Esophagus mucosa (tissue), 1 donor: ENCODE measurements at places on chromosomes 12 and 14. TPM values are rescaled to one million over a fixed set of nuclear protein-coding genes. Genes with fewer than 3 reads are reported as not detected.

DNA sequence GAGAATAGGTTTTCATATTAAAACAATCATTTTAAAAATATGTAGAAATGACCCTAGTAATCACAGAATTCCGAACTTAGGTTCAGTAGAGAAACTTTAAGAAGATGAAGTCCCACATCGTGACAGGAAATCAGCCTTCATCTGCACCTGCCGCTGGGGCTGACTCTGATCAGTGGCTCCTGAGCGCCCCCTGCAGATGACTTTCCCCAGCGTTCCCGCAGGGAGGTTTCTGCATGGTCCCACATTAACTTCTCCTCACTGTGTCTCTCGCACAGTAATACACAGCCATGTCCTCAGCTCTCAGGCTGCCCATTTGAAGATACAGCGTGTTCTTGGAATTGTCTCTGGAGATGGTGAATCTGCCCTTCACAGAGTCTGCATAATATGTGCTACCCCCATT lies 1131.1 kb downstream of the TMEM121 start:
- no peak for ATAC-seq

DNA sequence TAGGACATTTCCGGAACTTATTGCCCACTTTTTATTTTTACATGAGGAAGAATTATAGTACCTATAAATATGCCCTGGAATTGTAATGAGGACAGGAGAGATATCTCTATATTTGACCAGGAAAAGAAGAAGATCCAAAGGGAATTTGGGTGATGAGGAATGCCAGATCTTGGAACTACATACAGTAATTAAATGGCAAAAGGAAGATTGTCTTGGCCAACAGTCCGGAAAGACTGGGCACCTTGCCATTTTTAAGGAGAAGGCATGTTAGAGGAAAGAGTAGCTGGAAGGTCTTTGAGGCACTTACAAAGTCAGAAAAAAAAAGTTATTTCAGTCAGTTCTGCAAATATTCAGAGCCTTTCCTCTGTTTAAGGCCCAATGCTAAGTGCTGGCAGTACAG lies 616.4 kb downstream of the MED13L start:
- no peak for ATAC-seq

The PMCH gene
- not detected for total RNA-seq

DNA sequence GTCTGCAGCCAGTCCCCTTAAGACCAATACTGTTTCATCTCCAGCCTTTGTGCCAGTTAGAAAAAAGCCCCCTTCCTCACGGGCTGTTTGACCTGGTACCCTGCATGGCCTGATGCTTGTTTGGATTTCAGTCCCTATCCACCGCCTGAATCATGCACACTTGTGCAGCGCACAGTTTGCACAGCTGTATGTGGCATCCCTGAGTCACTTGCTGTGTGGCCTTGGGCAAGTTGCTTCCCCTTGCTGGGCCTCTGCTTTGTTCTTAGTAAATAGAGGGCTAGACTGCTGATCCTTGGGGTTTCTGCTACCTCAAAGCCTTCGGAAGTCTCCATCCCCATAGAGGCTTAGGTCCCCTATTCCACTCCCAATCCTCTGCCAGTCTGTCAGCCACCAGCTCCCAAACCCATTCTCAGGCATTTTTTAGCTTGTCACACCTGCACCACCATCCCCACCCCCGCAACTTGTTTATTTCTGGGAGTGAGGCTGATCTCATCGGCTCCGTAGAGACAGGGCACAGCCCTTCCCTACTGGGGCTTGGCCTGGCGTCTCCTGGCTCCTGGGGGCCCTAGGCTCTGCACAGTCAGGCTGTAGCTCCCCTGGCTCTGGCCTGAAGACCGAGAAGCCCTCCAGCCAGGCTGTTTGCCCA lies 8.8 kb downstream of the KRT80 start:
- ATAC-seq = peak; percentile 51

GRCh38 chr14:79325071-79325470 lies 886.2 kb downstream of the DIO2 start:
- no peak for ATAC-seq

- peak; percentile 62 for ATAC-seq
Measured at GRCh38 chr14:98138666-98139065, 1133.3 kb downstream of the BCL11B start.

- no peak for ATAC-seq
Measured at GRCh38 chr14:99636487-99636886, 8.4 kb upstream of the HHIPL1 start.

DNA sequence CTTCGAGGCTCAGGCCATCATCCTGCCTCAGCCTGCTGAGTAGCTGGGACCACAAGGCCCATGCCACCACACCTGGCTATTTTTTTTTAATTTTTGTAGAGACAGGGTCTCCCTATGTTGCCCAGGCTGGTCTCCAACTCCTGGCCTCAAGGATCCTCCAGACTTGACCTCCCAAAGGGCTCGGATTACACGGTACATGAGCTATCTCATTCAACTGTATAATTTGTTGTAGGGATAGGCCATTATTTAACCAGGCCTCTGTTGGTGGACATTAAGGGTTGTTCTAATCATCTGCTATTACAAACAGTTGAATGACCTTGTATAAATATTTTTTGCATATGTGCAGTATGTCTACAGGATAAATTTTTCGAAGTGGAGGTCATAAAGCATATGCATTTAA lies 9.0 kb downstream of the KIF5A start:
- no peak for ATAC-seq

The TAS2R10 gene
- total RNA-seq = 0.16 TPM

DNA sequence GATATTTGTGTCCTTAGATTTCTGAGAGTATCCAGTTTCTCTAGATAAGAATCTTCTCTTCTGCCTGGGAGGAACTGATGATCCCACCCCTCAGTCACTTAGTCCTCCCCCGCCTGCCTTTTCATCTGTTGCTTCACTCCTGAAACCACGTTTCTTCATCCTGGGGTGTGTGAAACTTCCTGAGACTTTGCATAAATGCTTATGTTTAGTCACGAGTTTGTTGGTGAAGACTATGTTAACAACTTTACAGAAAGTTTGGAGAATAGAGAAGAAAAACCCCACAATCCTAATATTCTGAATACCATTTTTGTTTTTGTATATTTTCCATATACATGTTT lies 33.2 kb downstream of the MARK3 start:
- no peak for ATAC-seq

GRCh38 chr12:19489168-19489567 lies 49.9 kb downstream of the AEBP2 start:
- no peak for ATAC-seq

DNA sequence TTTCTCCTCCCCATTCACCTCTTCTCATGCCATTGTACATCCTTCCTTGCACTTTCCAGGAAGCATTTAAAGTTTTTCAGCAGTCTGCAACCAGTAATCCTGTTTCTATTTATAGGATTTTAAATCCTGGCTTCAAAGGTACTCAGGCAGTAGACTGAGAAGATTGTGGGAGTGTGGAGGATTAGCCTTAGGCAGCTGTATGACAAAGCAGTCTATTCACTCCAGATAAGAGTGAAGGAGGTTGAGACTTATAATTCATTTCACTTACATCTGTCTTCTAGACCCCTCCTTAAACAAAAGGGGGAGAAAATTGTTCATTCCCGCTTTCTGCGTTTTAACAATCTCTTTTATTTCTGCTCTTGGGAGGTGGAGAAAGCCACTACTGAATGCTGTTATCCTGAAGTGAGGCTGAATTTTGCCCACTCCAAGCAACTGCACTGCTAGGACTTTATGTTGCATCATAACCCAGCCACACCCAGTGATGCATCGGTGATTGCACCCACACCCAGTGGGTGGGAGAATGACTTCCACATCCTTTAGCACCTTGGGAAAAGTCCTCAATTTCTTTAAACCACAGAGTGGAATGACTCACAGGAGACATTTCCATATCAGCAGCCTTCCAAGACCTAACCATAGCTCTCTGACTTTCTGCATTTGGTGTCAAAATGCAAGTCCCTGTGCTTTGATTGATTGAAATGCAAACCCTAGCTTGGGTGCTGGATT lies 382.5 kb upstream of the ATP2B1 start:
- ATAC-seq = peak; percentile 99

The FLVCR2 gene
- 7.0 TPM for total RNA-seq

The TAS2R19 gene
- 1.2 TPM for total RNA-seq

GRCh38 chr14:104723651-104724406 lies at the start of gene ADSS1:
Gene ADSS1 (plus strand): TSS chr14:104724229. CDS start chr14:104724271, 42 bp downstream.
- peak; percentile 60 for ATAC-seq

The CDC42BPB gene
- 48.5 TPM for total RNA-seq

DNA sequence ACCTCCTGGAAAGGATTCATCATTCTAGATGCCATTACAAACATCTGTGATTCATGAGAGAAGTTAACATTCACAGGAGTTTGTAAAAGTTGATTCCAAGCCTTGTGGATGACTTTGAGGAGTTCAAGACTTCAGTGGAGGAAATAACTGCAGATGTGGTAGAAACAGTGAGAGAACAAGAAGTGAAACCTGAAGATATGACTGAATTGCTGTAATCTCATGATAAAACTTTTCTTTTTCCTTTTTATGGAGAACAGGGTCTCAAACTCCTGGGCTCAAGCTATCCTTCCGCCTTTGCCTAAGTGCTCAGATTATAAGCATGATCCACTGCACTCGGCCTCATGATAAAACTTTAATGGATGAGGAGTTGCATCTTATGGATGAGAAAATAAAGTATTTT lies 64.5 kb upstream of the GTF2A1 start:
- no peak for ATAC-seq

- ATAC-seq = no peak
Measured at GRCh38 chr12:79455286-79455685, 235.5 kb downstream of the PAWR start.

The PRIMA1 gene
- total RNA-seq = 1.8 TPM

The AJUBA gene
- total RNA-seq = 26.6 TPM

DNA sequence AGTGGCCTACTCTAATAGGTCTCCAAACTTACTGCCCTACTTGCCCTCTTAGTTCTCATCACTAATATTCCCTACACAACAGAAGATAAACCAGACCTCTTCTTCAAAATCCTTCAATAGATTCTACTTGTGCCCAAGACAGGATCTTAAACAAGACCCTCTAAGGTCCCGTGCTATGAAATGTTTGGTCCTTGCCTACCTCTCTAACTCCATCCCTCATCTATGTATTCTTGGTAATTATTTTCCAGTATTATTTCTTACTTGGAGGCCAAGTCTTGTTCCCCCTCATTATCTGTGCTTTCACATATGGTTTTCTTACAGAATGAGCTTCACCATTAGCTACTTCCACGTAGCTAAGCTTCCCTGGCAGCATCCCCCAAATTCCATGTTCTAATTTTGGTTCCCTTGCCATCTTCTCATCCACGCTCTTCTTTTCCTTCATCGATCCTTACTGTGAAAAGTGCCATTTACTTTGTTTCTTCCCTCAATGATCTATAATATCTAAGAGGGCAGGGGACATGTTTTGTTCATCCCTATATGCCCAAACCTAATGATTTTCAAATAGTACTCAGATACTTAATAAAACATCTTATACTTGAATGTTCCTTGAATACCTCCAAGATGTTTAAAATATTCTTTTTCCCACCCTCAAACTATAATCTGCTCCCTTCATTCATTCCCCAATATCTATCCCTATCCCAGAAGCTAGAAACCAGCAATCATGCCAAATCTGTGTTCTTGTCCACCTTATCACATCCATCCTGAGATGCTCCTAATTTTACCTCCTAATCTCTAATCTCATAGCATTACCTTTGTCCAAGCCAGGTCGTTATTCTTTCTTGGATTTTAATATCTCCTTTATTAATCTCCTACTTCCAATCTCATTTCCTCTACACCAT lies 10.1 kb downstream of the HNRNPC start:
- no peak for ATAC-seq

GRCh38 chr12:50117057-50117622 lies 5.1 kb downstream of the COX14 start:
- no peak for ATAC-seq

DNA sequence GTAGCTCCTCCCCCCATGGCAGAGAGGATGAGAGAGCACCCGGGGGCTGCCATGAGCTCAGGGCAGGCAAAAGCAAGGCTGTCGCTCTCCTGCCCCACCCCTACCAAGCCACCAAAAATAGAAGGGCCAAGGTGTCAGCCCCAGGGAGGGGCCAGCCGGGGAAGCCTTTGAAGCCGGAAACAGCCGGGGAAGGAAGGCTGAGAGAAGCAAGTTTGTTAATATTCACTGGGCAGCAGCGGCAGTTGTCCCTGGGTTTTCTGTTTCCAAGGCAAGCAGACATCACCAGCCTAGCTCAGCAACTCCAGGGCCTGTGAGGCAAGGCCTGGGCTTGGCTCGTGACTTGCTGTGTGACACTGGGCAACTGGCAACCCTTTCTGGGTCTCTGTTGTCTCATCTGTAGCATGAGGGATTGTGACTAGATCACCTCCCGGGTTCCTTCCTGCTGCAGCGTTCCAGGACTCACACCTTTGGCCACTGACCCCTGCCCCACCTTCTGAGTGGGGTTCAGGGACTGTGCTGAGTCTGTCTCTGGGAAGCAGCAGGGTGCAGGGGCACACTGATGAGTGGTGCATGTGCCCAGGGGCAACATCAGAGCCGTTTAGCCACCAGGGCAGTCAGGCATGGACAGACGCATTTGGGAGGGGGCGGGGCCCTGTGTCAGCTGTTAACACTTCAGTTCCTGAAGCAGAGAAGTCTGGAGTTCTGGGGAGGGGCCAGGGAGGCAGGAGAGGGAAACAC lies 24.3 kb downstream of the SYNDIG1L start:
- peak; percentile 72 for ATAC-seq
